ENCODE measurements at places on chromosomes 11 and 22.

- DNase-seq: no peak
These were observed 328.2 kb downstream of the FAM181B start for GRCh38 chr11:82405421-82405820.

DNA sequence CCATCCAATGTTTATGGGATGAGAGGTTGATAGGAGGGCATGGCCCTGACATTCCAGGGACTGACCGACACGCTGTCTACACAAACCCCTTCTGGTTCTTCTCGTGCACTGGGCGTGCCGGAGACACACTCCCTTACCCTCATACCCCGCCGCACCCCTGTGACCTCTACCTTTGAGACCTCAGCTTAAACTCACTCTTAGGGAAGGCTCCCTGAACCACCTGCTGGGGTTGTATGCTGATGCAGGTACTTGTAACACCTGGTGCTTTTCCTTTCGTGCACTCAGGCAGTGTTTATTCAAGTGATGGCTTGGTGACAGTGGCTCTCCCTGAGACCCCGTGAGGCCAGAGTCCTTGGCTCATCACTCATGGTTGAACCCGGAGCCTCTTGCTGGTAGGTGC, 12.0 kb downstream of the PPARA start:
- DNase-seq: no peak

DNA sequence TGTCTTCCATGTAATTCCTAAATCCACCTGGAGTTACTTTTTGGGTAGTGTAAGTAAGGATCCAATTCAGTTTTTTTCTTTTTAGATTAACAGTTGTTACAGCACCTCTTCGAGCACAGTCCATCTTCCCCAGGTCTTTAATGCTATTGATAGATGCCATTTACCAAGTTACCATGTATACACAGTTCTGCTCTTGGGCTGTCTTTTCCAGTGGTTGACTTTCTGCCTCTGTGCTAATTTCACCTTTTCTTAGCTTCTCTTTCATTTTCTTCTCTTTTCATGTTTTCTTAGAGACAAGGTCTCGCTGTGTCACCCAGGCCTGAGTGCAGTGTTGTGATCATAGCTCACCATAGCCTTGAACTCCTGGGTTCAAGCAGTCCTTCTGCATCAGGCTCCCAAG, 12.0 kb downstream of the ATXN10 start:
- no peak for DNase-seq

- no peak for DNase-seq
These were observed 15.4 kb downstream of the BMAL1 start for GRCh38 chr11:13292970-13293369.

GRCh38 chr11:114262681-114263512, 33.3 kb upstream of the NNMT start:
- DNase-seq: no peak

DNA sequence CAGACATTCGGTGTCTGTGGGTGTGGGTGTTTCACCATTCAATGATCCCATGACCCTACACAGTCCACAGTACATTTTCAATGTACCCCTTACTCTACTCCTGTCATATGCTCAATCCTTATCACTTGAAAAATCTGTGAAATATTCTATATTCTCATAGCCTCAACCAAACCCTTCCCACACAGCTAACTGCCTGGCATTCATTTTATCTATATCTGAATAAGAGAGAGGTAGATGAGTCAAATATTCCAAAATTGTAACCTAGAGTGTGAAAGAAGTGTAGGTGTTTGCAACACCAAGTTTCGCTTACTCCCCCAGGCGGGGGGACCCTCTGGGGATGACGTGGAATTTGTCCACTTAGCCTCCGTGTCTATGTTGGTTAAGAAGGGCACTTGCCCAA, 354.8 kb downstream of the ETS1 start:
- no peak for DNase-seq

DNA sequence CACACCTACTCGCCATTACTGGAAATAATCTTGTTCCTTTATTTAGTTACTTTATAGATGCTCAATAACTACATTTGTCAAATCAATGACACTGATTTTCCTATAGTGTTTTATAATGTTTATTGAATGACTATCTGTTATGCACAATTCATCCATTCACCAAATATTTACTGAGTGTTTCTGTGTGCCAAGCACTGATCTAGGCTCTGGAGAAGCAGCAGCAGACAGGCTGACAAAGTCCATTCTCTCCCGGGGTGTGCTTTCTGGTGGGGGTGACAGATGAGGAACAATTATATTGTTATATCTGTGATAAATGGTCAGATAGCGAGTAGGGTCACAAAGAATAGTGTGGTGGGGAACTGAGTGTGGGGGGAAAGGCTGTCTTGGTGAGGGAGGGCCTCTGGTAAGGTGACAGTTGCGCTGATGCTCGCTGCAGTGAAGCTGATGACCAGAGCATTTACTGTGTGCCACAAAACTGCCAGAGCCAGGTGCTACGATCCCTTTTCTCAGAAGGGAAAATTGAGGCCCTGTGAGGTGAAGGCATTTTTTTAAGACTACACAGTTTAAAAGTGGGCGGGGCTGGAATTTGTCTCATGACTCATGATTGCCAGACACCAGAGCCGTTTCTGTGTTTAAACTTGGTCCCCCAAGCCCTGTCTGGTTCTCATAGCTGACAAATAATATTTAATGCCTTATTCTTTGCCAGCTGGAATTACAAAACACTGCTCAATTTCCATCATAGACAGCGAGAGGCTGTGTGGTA, 10.2 kb downstream of the PACS1 start:
- DNase-seq: no peak

GRCh38 chr22:27466778-27467438, 334.6 kb downstream of the MN1 start:
- no peak for DNase-seq

GRCh38 chr22:17422736-17423343, 53.6 kb downstream of the CECR2 start:
- no peak for DNase-seq
